ENCODE measurements at places on chromosomes 1 and 21.

GRCh38 chr1:81792184-81792583 lies 8.6 kb upstream of the ADGRL2 start:
- DNase-seq: no peak

DNA sequence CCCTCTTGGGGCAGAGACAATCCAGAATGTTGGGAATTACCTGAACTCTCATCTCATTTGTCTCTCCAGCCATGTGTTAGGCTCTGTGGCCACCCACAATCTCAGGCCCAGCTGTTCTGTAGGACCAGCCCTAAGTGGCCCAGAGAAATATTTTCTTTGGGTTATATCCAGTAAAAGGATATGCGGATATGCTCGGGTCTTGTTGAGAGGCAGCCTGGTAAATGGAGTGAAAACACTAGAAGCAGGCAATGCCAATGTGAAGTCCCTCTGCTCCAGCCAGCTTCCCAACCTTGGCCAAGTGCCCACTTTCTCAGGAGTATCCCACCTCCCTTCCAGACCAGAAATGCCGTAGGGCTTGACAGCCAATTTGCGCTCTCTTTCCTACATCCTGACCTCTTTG lies 192.2 kb downstream of the ST6GALNAC3 start:
- DNase-seq: no peak

DNA sequence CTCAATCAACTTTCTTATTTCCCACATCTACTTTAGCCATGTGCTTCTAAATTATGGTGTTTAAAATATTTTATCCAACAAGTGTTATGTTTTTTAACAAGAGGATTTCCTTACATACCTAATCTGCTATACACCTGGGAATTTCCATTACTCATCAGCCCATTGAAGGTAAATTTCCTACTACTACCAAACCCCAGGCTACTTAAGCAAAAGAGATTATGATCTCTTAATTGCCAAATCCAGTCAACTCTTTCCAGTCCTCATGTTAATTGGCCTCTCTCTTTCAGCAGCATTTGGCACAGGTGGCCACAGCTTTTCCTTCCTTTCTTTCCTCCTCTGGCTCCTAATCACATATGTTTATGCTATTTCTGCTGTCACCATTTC lies 5.1 kb upstream of the C1orf162 start:
- DNase-seq: no peak

DNA sequence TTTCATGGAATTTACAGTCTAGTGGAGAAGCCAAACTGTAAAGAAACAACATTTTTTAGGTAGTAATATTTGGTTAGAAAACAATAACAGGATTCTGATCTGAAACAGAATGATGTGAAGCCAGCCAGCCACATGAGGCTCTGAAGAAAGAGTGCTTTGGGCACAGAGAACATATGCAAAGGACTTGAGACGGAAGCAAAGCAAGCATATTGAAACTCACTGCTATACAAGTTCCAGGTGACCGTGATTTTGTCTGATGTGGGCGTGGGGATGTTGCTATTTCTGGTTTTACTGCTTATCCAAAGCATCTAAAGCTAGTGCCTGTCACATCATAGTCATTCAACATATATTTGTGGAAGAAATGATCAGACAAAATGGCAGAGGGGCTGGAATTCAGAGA lies 14.7 kb downstream of the CRP start:
- no peak for DNase-seq

DNA sequence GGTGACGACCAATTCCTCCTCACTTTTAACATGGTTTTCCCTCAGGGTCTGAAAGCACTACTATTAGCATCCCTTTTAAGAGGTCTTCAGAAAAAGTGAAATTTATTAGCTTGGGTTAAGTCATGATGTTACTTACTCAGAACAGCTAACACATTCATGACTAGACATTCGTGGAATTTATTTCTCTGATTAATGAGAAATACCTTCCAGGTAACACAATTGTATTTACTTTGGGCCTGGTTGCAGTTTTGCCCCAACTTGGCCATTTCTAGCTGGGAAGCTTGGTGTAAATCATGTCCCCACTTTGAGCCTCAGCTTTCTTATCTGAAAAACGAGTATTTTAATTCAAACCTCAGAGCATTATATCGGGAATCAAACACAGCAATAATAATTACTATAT lies 119.2 kb upstream of the SPATA6 start:
- DNase-seq: no peak

GRCh38 chr1:192581131-192581927 lies 5.8 kb downstream of the RGS1 start:
- no peak for DNase-seq

DNA sequence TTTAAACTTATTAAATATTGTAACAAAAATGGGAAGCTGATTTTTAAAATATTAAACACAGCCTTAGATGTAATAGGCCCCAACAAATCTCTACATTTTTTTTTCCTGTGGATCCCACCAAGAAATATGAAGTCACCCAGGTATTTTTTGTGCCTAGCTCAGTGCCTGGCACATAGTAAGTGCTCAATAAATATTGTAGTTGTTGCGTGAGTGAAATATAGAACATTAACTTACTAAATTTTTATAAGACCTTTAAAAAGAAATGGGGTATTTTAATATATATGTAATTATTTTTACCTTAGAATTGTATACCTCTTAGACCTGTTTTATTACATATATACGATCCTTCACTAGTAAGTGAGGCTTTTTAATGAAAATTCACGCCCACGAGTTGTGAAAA lies 569 bp upstream of the DNAH14 start:
- no peak for DNase-seq

DNA sequence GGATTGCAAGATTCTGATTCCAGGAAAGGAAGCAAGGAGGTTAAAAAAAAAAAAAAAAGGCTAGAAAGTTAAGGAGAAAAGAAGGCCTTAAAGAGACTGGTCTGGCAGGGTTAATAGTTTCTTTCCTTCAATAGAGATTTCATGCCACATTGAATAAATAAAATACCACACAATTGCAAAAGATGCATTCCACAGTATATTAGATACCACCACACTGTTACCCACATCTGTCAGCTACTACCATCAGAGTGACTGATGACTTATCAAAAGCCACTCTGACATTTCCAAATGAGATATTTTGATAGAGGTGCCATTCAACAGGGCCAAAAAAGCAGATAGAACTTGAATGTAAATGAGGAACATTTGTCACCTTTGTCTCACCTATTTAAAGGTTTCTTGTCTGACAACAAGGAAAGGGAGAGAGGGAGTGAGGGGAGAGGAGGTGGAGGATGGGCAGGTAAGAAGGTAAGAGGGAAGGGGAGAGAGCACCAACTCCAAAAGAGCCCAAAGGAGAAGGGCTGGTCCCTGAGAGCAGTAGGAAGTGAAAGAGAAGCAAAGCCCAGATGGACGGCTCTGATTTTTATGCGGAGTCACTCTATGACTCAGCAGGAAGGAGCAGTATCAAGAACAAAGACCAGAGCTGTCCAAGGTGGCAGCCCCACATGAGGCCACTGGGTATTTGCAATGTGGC lies 38.3 kb downstream of the LRRN2 start:
- DNase-seq: peak; percentile 66

- DNase-seq: no peak
These were observed 14.0 kb upstream of the FOXO6 start for GRCh38 chr1:41347276-41347675.

DNA sequence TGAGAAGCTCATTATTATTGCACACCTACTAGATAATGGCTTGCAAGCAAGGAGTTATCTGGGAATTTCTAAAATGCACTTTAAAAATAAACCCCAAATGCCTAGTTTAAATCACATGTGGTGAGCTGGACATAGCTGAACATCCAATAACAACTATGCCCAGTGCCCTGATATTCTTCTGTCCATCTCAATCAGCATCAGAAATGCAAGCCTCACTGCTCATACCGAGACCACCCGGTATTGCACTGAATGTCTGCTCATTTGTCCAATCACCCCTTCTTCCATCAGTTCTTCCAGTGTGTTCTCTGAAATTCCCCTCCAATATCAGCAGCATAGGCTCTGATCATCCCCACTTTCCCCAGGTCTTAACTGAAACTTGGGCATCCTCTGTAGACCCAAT lies 383.8 kb downstream of the DSCAM start:
- no peak for DNase-seq

- DNase-seq: no peak
These were observed 3.2 kb downstream of the LYPLA2 start for GRCh38 chr1:23793861-23794731.

GRCh38 chr1:219798283-219799030 lies 129.9 kb downstream of the SLC30A10 start:
- DNase-seq: no peak

GRCh38 chr1:230632273-230632873 lies 9.9 kb upstream of the COG2 start:
- peak; percentile 50 for DNase-seq

GRCh38 chr1:242187816-242188215 lies 188.9 kb upstream of the MAP1LC3C start:
- DNase-seq: no peak

DNA sequence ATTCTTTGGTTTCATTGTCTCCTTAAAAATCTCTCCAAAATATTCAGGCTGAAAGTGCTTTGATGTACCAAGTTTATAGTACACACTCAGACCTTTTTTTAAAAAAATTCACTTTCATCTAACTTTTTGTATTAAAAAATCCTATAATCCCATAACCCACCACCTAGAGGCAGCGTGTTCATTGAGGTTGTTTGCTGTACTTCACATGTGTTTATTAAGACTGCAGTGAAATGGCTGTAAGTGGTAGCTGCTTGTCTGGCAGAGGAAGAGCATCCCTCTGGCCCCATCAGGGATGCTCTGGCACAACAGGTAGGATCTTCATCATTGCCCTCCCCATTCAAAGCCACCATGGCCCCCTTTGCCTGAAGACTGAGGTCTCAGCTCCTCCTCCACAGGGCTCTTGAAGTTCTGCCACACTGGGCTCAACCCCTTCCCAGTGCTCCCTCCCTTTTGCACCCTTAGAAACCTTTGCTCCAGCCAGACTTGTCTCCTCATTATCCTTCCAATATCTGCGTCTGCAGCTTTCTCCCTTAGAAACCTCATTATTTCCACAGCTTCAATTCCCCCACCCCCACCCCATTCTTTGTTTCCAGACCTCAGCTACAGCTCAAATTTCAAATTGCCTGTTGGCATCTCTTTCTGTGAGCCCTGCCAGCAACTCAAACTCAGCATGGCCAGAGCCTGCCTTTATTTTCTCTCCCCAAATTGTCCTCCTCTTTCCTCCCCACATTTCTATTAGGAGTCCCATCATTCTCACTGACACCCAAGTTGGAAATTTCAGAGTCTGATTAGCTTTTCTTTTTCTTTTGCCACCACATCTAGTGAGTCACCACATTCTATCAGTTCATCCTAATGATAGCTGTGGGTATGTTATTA lies 369.6 kb upstream of the USP24 start:
- DNase-seq: peak; percentile 89

GRCh38 chr1:114033961-114034360 lies 54.7 kb downstream of the OLFML3 start:
- DNase-seq: no peak

DNA sequence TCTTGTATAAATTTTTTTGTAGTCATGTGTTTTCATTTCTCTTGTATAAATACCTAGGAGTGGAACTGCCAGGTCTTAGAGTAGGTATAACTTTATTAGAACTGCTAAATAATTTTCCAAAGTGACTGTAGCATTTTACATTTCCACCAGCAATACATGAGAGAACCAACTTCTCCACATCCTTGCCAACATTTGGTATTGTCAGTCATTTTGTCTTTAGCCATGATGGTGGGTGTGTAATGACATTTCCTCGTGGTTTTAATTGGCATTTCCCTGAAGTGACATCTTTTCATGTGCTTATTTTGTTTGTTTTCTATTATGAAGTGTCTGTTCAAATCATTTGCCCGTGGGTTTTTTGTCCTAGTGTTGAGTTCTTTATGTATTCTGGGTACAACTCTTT lies 29.7 kb downstream of the ZBTB8A start:
- no peak for DNase-seq

DNA sequence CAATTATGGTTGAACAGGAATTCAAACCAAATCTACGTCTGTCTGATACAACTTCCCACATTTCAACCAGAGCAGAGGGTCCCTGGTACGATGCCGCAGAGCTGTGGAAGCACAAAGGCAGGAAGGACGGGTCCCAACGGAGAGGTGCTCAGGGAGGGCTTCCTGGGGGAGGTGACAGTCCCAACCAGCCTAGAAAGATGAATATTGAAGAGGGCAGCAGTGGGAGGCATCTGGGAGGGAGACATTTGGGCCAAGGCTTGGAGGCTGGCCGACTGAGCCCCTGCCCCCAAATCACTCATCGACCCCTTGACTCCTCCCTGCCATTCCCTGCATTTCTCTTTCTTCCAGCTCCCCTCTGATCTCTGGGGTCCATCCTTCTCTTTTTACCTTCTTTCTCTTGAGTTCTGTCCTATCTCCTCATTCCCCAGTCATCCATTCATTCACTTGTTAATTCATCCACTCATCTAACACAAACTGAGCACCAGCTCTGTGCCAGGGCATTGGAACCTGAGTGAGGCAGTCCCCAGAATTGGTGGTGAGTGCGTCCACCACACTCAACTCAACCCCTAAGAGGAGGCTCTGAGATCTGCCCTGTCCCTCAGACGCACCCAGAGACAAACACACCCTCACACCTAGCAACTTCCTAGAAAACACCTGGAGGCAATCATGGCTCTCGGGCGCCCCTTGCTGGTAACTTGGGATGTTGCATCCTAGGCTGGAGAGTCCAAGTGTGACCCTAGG lies 13.2 kb upstream of the CELA3B start:
- peak; percentile 88 for DNase-seq

GRCh38 chr1:46536527-46536926 lies 14.9 kb downstream of the KNCN start:
- DNase-seq: no peak

- peak; percentile 55 for DNase-seq
These were observed 381.6 kb downstream of the SIPA1L2 start for GRCh38 chr1:232248276-232248820.

- DNase-seq: no peak
These were observed 211.7 kb downstream of the SMYD3 start for GRCh38 chr1:246295340-246295739.

Data from brain (organoid and tissue), 16 donors.